ENCODE measurements at places on chromosomes 3 and 15. TPM values are rescaled to one million over a fixed set of nuclear protein-coding genes. Genes with fewer than 3 reads are reported as not detected.

GRCh38 chr15:36291501-36291900 lies 287.9 kb upstream of the CDIN1 start:
- no peak overlapping the region for H3K27ac ChIP-seq
- no peaks in the 10 kb centered on the region for H3K36me3 ChIP-seq
- H3K4me1 ChIP-seq, result no peaks in the 10 kb centered on the region
- DNase-seq, result no peak

DNA sequence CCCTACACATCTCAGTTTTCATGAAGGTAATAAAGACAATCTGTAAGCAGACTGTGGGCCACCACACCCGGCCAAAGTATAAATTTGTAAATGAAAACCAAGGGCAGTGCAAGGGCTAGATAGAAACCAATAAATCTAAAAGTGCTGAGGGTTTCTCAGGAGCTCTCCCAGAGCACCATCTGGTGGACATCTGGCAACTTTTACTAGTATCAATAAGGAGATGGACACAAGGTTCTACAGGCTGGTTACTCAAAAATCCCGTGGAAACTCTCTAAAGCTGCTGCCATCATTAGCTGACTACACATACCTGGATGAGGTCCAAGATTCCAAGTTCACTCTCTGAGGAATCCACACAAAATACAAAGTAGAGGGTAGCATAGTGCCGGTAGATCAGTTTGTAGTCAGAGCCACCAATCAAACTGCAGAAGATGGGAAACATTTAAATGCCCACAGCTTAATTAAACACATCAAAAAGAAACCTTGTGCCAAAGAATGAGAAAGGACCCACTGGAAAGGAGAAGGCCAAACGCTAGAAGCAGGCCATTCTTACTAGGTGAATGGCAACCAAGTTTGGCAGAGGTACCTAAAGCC lies 5.5 kb downstream of the AP3S2 start:
- H3K27ac ChIP-seq, result no peak overlapping the region
- H3K4me3 ChIP-seq, result no peak overlapping the region
- no peak for DNase-seq
- no peaks in the 10 kb centered on the region for H3K27me3 ChIP-seq

DNA sequence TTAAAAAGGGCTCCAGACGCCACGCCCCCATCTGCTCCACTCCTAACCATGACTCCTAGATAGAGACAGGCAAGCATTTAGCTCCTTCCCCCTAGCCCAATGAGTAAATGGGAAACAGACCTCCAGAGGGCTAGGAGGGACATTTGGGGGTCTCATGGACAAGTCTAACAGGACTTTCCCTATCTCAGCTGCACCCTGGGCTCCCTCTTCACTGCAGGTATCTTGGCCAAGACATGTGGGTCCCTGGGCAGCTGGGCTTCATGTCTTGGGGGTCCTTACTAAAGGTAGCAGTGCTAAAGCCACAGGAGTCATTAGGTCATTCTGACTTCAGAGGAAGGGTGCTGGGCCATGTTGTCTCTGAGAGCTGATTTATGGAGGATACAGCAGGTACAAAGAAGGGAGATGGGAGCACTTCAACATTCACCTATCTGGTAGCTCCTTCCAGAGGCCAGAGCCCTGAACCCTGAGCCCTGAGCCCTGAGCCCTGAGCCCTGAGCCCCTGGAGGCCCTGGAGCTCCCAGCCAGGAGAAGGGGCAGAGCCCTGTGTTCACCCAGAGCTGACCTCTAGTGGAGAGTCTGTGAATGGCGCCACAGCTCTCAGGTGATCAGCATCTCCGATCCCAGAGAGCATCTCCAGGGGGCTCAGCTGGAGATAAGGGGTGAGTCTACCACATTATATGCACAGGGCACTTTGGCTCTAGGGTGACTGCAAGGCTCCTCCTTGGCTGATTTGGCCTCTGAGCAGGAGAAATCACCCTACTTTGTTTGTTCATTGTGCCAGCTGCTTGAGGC lies 40.1 kb upstream of the EPHB1 start:
- peak; percentile 26 for DNase-seq
- no peaks in the 10 kb centered on the region for H3K36me3 ChIP-seq
- no peaks in the 10 kb centered on the region for H3K4me1 ChIP-seq

- H3K4me3 ChIP-seq, result no peak overlapping the region
- no peak overlapping the region for H3K27ac ChIP-seq
- no peaks in the 10 kb centered on the region for H3K4me1 ChIP-seq
- no peak for DNase-seq
These were observed 2.6 kb downstream of the PLA2G4F start for GRCh38 chr15:42153874-42154211.

DNA sequence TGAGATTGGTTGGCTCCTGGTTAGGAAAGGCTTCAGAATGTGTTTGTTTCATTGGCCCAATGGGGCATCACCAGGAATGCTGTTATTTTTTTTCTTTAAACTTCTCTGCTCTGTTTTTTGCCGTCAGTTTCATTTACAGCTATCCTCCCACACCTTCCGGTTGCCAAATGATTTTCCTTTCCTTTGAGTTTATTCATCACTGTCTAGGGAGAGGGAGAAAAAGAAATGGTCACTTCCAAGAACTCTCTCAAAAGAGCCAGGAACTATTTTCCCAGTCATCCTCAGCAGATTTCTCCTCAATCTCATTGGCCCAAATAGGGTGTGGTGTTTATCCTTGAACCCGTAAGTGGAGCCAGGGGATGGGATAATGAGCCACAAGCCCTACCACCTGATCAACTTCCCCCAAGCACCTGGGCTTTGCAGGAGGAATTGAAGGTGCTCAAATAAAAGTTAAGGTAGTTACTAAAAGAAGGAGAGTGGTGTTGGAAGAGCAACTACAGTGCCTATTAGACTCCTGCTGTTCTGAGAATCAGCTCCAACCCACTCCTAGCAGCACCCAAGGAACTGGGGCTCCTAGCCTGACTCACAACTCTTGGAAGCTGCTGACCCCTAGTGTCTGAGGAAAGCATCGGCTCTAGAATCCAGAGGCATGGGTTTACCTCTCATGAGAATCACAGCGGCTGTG lies 183.8 kb upstream of the IL12A start:
- H3K27me3 ChIP-seq, result peaks cover 6% of the 10 kb centered on the region
- H3K36me3 ChIP-seq, result no peaks in the 10 kb centered on the region
- no peak overlapping the region for H3K4me3 ChIP-seq
- peak; percentile 26 for DNase-seq
- no peaks in the 10 kb centered on the region for H3K4me1 ChIP-seq
- H3K27ac ChIP-seq, result no peak overlapping the region

The CDCP1 gene
- total RNA-seq, result 1.1 TPM

The CNBP gene
- total RNA-seq, result 487 TPM

The PP2D1 gene
- total RNA-seq, result not detected

The HESX1 gene
- total RNA-seq, result 0.38 TPM

All from activated naive CD8-positive, alpha-beta T cell treated with anti-CD3 and anti-CD28 coated beads for 36 hours (primary cell).